ENCODE measurements at places on chromosomes 6 and 20.

GRCh38 chr6:69732045-69732444, 64.8 kb downstream of the LMBRD1 start:
- DNase-seq: no peak

GRCh38 chr6:53436526-53437303, 88.0 kb upstream of the ELOVL5 start:
- no peak for DNase-seq

GRCh38 chr20:40583205-40583604, 105.8 kb downstream of the MAFB start:
- DNase-seq: no peak

DNA sequence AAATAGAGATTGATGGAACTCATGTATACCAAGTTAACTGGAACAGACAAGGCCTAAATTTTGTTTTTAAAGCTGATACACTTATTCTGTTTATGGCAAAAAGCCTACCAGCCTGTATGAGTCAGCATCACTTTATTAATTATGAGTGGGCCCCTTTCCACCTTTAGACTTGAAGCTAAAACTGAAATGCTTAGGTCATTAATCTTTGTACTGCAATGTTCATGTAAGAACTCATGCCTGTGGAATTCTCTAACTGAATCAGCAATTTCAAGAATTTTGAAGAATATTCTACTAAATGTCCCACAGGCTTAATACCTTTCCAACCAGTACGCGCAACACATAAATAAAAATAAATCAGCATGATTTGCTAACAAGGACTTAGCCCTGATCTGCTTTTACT, 140.2 kb upstream of the PHACTR1 start:
- DNase-seq: no peak

GRCh38 chr6:42440778-42441696, 10.7 kb downstream of the TRERF1 start:
- DNase-seq: no peak

DNA sequence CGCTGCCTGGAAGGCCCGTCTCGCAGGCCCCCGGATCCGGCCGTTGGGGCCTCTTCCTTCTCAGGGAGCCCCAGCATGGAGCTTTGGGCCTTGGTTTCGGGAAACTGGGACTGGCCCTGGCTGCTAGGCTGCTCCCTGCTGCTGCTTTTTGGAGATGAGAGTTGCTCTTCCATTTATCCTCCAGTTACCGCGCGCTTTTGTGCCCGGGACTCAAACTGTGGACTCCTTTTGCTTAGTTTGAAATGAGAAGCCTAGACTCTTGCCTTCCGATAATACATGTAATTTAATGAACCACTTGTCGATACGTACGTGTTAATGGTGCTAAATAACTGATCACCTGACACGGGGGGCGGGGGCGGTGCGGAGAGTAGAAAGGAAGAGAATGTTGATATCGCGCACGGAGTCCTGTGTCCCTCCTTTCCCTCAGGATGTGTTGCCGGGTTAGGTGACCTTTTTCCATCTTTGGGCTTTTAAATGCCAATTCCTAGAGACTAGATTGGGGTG, 968 bp downstream of the PHF3 start:
- DNase-seq: peak; percentile 27

DNA sequence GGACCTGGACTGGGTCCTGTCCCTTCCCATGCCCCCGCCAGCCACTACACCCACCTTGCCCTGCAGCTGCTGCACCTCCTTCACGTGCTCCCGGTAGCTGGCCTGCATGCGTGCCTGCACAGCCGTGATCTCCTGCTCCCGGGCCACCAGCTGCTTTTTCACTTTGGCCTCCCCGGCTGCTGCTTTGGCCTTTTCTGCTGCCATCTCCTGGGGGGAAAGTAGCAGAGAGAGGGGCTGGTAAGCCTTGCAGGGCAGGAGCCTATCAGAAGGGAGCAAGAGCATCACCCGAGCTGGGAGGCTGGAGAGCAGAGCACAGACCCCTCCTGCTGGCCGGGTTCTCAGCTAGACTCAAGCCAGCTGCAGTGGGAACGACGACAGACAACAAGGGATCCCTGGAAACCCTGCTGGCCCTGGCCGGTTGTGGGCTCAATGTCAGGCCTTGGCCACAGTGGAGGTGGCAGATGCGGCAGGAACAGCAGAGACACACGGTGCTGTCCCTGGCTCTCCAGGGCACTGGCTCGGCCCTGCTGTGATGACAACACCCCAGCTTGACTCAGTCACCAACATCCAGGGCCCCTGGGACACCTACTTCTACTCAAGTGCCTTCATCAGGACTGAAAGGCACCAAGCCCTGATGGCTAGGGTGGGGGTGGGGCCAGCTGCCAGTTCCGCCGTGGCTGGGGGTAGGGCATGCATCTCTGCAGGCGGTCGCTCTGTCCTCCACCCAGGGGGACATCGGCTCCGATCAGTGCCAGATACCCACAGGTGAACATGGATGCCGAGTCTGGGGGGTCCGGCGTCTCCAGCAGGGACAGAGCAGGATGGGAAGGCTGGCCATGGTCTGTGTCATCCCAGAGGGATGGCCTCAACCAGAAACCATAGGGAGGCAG, 45.3 kb downstream of the RRBP1 start:
- DNase-seq: no peak

DNA sequence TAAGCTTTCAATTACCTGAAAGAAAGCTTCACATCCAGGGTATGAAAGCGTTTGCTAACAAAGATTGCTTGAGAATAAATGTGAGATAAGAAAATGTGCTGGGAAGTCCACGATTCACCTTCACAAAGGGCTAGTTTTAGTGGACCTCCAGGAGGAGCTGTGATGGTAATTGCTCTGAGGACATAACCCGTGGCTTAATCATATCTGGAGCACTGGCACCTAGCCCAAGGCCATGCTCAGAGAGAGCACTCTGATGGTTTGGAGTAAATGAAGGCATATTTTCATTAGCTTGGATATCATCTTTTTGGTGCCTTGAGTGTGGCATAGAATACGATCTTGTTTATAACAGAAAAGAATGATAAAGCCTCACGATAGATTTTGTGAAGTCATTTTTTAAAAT, 46.9 kb upstream of the BACH2 start:
- no peak for DNase-seq

- DNase-seq: no peak
These were observed 5.1 kb downstream of the KCNS1 start for GRCh38 chr20:45095805-45096238.

GRCh38 chr6:81614292-81614691, 138.2 kb downstream of the TENT5A start:
- DNase-seq: no peak

DNA sequence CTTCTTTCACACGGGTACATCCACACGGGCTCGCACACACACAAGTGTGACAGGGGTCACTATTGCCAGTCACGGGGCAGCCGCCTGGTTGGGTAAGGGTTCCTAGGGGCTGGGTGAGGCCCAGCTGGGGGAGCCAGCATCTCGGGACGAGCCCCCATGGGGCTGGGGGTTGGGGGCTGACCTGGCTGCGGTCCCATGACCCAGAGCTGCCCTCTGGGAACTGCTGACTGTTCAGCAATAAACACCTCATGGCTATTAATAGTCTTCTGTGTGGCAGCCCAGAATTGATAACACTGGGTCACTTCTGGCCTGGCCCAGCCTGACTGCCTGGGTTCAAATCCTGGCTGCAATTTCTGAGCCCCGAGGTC, 23.8 kb downstream of the VEGFA start:
- no peak for DNase-seq

- DNase-seq: no peak
These were observed 37.0 kb downstream of the PRDM1 start for GRCh38 chr6:106122938-106123656.

- no peak for DNase-seq
These were observed 3.4 kb downstream of the THEMIS start for GRCh38 chr6:127897484-127897883.

- DNase-seq: no peak
These were observed 36.7 kb downstream of the POU3F2 start for GRCh38 chr6:98871057-98871456.

Data from stimulated activated CD8-positive, alpha-beta memory T cell treated with anti-CD3 and anti-CD28 coated beads, Interleukin-15, amount 100 ng/mL, for 24 hours (primary cell).